ENCODE measurements at places on chromosomes 12 and 14.

- DNase-seq = no peak
Observed at GRCh38 chr14:88130057-88130432, 125.1 kb downstream of the GPR65 start.

GRCh38 chr14:61151251-61151650, 129.9 kb downstream of the TMEM30B start:
- no peak for DNase-seq

DNA sequence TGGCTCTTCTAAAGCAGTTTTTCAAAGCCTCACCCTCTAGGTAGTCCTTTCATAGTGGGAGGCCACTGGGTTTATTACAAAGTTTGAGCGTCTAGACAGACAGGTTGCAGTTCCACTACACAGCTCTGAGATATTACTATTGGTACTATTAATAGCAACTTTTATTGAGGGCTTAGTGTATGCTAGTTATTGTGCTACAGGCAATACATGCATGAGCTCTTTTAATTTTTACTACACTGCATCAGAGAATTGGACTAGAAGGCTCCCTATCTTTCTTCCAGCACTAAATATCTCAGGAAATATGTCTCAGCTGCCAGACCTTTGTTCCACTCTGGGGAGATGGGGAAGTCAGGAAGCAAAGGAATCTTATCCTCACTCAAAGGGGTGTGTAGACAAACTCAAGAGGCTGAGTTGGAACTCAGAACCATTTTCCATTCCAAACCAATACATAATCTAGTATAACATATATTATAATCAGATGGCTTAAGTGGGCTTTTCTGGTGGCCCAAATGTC, 161.8 kb upstream of the SLC38A2 start:
- no peak for DNase-seq

DNA sequence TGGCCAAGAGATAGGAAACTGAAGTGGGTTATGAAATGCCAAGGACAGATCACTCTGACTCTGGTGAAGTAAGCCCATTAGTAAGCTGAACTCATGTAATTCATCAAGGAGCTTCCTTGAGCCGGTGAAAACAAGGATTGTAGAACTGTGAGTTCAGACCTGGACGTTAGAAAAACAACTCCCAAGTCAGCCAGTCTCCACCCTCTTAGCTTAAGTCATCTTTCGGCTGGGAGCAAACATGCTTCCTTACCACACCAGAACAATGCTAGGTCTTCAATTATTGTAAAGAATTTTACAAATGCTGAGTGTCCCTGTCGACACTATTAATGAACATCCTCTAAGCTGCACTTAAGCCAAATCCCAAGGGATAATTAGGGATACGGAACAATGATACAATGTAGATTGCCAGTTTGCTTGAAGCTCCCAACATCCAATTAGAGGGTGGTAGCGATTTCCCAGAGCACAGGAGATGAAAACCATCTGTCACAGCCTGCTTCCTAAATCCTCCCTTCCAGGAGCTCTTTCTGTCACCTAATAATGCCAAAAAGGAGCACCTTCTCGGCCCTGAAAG, 45.7 kb upstream of the VASH1 start:
- DNase-seq = no peak

DNA sequence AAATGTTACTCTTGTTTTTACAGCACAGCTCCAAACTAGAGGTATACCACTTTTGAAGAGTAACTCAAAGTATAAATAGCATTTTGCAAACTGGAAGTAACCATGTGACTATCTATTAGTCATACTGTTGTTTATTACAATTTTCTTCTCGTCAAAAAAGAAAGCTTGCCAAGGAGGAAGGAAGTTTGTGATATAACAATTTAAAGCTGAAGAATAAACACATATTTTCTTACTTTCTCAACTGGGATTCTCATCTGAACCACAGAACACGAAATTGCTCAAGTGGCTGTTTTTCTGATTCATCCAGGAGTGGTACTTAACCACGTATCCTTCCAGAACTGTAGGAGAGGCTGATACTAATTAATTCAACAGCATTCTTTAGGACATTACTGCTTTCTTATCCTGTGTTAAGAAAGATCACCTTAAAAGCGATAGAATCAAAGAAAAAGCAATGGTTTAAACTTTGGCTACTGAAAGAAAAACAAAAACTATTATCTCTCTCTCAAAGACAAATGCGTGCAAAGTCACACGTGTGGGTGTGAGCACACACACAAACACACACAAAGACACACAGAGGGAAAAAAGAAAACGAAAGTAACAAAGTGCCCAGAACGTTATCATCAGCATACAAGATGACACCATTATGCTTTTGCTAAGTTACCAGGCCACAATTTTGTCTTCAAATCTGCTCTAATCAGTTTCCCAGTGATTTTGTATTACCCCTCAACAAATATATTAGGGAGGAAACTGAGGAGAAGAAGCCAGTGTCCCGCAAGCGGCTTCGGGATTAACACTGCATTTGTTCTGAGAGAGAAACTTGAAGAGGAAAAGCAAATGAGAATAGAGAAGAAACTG, at the start of gene CLEC2B:
Gene CLEC2B (minus strand): TSS at position 48 of the 855 bp plus-strand sequence.
- DNase-seq = no peak

DNA sequence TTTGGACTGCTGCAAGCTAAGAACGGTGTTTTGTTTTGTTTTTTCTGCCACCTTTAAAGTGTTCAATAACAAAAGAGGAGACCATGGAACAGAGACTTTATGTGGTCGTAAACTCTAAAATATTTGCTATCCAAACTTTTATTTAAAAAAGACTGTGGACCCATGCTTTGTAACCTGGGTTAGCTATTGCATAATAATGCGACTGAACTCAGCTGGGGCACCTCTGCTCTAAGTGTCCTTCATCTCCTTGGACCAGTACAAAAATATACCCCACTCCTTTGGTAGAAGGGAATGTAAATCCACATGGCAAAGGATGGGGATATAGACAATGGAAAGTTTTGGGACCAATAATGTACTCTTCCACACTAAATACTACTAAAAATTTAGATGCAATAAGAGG, 65.5 kb downstream of the GPATCH2L start:
- DNase-seq = no peak

GRCh38 chr14:103512701-103513611, 9.7 kb downstream of the CKB start:
- DNase-seq = no peak

- no peak for DNase-seq
Observed at GRCh38 chr12:19312637-19313036, 126.7 kb upstream of the AEBP2 start.

- DNase-seq = no peak
Observed at GRCh38 chr12:26028953-26029735, 70.7 kb downstream of the RASSF8 start.

GRCh38 chr14:68527329-68527851, 265.5 kb downstream of the ZFP36L1 start:
- no peak for DNase-seq

- no peak for DNase-seq
Observed at GRCh38 chr12:94173660-94174265, 25.4 kb downstream of the PLXNC1 start.

- peak; percentile 24 for DNase-seq
Observed at GRCh38 chr12:121637231-121637914, 11.0 kb downstream of the ORAI1 start.

DNA sequence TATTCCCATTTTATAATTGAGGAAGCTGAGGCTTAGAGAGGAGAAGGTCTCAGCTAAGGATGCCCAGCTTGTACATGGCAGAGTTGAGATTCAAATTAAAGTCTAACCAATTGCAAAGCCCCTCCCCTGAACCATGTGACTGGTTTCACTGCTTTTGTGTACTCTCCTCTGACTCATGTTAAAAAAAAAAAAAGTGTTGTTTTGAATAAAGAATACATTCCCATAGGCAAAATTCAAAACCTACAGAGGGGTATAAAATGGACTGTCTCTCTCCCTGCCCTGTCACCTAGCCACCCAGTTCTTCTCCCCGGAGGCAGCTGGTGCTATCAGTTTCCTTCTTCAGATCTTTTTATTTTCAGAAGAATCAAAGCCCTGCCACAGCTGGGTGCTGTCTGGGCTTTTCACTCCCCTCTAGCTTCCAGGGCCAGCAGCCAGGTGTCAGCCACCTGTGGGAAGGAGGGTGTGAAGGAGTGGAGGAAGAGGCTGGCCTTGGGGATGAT, 5.4 kb downstream of the PSMD9 start:
- no peak for DNase-seq

GRCh38 chr12:131137009-131137835, 183.5 kb downstream of the ADGRD1 start:
- DNase-seq = no peak

GRCh38 chr14:97380539-97380941, 583.4 kb downstream of the VRK1 start:
- no peak for DNase-seq

GRCh38 chr12:45655743-45656142, 73.8 kb upstream of the ARID2 start:
- no peak for DNase-seq

DNA sequence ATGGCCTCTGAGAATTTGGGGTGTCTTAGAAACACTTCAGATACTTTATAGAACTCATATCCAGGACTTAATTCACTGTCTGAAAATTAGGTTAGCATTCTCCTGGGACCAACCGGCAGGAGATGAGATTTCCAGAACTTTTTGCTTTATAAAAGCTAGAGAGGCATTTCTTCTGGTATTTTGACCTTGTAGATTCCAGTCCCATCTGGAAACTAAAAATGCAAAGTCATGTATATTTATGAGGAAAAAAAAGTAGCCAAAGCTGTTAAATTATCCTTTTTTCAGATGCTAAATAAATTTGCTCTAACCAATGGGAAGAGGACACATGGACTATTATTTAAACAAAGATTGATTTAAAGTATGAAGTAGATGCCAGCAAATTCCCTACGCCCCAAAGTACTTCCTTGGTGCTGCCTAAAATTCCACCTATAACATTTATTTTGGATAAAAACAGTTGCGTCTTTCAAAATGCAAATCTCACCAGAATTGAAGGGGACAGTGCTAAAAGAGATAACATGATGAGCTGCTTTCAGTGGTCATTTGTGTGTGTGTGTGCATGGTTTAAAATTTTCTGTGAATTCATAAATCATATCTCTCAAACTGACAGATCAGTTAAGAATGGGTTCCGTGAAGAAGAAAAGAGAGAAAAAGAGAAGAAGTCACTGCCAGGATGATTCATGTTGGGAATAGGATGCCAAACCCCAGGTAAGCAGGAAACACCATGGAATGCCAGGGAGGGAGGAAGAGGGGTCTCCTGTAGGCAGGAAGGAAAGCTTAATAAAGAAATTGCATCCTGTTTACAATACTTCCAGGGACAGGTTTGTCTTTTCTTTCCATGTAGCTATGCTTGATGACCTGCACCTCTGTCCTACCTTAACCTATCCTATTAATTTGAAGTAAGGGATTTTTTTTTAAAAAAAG, 97.7 kb upstream of the RGS6 start:
- DNase-seq = no peak

GRCh38 chr12:55797068-55797467, 20.5 kb downstream of the SARNP start:
- DNase-seq = no peak

DNA sequence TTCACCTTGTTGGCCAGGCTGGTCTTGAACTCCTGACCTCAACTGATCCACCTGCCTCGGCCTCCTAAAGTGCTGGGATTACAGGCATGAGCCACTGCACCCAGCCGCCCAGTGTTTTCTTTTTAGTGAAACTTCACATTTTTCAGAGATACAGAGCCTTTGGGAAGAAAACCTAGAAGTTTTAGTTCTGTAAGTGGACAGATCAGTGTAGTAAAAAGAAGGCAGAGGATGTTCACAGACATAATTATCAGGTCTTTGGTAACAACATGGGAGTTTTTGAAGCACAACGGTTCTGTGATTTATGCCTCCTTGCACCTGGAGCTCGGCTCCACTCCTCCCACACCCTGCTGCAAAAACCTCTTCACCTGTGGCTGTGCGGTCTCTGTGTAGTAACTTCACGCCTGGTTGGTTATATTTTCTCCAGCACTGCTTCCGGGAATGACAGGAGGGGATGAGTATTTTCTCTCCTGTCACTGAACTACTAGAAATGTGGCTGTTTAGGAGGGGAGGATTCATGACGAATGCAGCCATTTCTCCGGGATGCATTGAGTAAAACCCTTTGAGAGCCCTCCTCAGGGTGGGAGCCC, 67.0 kb downstream of the ARF6 start:
- no peak for DNase-seq

DNA sequence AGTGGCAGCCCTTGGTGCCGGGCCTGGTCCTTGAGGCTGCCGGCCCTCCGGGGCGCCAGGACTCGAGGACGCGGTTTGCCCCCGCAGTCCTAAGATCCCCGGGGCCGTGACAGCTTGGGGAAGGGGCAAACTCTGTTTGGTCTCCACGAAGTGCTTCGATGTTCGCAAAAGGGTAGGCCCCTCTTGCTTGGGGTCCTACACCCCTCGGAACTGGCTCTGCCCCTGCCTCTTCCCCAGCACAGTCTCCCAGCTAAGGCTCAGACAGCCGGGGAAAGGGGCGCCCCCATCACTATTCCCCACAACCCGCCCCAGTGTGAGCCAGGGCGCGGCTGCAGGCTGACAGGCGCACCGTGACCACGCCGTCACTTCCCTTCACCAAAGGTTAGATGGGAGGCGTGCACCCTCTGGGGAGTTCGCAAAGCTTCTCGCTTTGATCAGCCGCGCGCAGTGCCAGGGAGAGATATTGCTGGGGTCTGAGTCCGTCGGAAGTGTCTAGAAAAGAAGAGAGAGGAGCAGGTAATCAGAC, 7.2 kb upstream of the OTX2 start:
- no peak for DNase-seq

DNA sequence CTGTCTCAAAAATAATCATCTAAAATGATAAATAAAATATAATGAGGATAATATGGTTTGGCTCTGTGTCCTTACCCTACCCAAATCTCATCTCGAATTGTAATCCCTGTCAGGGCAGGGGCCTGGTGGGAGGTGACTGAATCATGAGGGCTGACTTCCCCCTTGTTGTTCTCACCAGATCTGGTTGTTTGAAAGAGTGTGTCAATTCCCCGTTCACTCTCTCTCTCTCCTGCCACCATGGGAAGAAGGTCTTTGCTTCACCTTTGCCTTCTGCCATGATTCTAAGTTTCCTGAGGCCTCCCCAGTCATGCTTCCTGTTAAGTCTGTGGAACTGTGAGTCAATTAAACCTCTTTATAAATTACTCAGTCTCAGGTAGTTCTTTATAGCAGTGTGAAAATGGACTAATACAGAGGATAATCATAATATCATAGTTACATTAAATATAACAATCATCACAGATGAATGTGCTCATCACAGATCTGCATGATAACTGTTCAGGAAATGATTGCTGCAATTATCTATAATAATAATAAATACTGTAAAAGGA, 12.6 kb downstream of the EFCAB11 start:
- DNase-seq = no peak

GRCh38 chr14:59707778-59708561, 131.4 kb upstream of the CCDC175 start:
- DNase-seq = no peak

DNA sequence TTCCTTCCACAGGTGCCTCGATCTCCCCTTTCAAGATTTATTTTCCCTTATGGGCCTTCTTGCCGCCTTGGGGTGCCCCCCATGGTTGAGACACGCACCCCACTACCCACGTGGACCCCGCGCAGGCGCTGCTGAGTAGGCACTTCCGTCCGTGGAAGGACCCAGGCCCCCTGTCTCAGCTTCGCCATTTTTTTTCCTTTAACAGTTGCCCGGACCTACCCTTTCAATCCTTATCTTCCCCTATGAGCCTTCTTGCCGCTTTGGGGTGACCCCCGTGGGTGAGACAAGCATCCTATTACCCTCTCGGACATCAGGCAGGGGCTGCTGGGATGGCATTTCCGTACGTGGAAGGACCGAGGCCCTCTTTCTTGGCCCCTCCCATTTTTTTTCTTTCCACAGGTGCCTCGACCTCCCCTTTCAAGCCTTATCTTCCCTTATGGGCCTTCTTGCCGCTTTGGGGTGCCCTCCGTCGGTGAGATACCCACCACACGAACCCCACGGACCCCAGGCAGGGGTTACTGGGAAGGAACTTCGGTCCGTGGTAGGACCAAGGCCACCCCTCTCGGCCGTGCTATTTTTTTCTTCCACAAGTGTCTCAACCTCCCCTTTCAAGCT, 268.2 kb downstream of the ALG10 start:
- DNase-seq = no peak

All from T-helper 9 cell (primary cell).